ENCODE measurements at places on chromosomes 7 and 10.
A peak's percentile ranks its signal among the peaks of the same experiment; 100 is the strongest.

DNA sequence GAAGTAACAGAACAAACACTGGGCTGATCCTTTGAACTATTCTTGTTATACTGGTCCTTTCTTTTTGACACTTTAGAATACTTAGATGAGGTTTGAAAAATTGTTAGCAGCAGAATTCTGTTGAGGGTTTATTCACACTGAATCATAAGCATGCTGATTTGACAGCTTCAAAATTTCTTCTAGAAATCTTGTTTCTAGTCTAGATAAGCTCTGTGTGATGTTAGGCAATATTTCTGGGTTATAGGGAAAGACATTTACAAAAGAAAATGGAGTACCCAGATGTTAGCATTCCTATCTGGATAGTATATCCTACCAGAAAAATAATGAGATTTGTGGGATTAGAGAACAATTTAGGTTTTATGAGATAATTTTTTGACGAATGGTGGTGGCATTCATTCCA is 12.1 kb downstream of the CSTF2T start:
- no peak for DNase-seq

- peak; percentile 8 for DNase-seq
Measured at GRCh38 chr7:152512706-152513105, 76.9 kb upstream of the KMT2C start.

DNA sequence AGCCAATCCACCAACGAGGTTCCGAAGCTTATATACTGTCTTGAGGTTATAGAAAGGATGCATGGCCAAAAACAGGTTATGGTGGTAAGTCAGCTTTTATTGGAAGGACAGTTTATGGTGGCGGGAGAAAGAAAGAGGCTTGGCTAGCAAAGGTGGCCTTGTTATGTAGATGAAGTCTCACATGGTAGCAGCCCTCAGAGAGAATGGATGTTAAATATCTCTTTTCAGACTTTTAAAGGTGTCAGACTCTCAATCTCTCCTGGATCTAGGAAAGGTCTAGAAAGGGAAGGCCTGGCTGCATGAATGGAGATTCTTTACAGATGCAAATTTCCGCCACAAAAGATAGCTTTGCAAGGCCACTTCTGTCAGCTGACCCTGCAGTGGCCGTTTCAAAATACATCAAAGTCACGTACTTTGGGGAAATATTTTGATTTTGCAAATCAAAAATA is 333.8 kb downstream of the GALNT17 start:
- DNase-seq = no peak

DNA sequence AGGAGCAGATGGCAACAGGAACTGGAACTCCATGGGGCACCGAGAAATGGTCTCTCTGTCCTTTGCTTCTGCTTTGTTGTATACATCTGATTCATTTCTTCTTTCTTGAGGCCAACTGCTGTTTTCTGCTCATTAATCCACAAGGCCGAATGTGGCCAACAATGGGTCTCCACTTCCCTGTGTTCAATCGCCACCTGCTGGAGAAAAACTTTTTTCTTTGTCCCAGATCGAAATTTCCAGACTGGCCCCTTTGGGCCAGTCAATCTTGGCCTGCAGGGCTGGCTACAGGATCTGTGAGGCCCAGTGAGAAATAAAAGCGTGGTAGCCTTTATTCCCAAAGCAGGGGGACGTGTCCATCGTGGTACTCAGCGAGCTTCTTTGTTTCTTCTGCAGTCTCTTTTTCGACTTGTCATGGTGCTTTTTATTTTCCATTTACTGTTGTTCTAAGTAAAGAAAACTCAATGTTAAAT is 58.8 kb downstream of the PARP12 start:
- peak; percentile 57 for DNase-seq

GRCh38 chr10:125149036-125149679 is 11.2 kb downstream of the CTBP2 start:
- DNase-seq = no peak

Measured in activated CD4-positive, alpha-beta T cell treated with anti-CD3 and anti-CD28 coated beads, Interleukin-2, amount 10 ng/mL, durations not matched to agents 7 days and 5 days (primary cell).